ENCODE measurements at places on chromosomes 5 and 9.

DNA sequence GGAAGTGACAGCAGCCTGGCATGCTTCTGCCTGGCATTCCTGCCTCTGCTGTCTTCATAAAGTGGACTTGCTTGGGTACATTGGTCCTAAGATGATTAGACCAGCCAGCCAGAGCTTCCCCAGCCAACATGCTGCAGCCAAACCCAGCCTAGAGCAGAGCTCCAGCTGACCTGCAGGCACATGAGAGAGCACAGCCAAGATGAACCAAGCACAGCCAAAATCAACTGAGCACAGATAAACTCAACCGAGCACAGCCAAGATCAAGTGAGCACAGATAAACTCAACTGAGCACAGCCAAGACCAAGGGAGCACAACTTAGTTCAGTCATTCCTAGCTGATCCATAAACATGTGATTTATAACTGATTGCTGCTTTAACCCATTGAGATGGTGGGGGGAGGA lies 266.5 kb downstream of the MSX2 start:
- no peak for DNase-seq

DNA sequence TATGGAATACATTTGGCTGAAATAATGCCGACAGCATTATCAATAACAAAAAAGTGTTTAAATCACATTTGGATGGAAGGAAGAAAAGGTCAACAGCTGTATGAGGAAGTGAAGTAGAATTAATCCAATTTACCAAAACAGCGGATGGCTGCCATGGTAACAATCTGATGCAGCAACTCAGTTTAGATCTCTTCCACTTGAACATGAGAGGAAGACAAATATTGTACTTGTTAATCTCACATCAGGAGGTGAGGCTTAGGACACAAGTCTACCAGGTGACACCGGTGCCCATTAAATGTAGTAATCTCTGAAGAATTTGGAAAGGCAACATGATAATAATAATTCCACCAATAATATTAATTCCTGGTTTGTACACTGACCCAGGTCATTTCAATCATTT lies 2.4 kb downstream of the RASEF start:
- DNase-seq = no peak

GRCh38 chr5:53543401-53543800 lies 17.0 kb upstream of the NDUFS4 start:
- DNase-seq = no peak

DNA sequence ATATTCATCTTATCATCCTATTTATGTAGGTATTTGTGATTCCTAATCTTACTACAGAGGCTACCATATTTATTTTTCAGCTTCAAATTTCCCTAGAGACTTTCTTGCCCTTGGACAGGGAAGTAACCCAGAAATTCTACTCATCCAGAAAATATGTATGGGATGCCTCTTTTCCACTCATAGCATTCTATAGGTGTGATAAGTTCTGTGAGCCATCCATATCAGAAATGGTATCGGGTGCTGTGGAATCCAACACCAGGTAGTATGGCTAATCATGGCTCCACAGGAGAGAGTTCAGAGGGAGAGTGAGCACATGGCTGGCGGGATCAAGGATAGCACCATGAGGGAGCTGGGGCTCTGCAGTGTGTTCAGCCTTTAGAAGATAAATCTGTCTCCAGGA lies 349.3 kb upstream of the ACTBL2 start:
- DNase-seq = no peak

DNA sequence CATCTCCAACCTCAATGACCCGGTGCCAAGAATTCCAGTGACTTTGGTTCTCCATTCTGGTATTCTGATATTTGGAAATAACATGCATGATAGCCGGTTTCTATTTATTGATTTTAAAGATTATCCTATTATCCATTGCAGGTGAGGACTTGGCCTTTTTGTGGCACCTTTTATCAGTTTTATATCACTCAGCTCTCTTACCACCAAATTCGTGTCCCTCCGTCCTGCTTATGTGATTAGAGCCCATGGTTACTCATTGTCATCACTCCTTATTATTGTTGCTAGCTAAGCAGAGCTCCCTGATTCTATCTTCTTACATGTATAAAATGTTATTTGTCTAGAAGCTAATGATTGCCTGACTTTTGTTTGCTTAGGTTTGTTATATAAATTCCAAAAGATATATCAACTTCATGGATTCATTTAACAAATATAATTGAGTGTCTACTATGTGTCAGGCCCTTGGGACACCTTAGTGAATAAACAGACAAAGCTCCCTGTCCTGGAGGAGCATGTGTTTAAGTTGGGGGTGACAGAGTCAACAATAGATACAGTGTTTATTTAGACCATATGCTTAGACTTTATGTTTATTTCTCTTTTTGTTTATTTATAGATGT lies 138.2 kb downstream of the ADAMTS16 start:
- DNase-seq = no peak

GRCh38 chr9:33375841-33376321 lies 26.5 kb downstream of the AQP7 start:
- no peak for DNase-seq

DNA sequence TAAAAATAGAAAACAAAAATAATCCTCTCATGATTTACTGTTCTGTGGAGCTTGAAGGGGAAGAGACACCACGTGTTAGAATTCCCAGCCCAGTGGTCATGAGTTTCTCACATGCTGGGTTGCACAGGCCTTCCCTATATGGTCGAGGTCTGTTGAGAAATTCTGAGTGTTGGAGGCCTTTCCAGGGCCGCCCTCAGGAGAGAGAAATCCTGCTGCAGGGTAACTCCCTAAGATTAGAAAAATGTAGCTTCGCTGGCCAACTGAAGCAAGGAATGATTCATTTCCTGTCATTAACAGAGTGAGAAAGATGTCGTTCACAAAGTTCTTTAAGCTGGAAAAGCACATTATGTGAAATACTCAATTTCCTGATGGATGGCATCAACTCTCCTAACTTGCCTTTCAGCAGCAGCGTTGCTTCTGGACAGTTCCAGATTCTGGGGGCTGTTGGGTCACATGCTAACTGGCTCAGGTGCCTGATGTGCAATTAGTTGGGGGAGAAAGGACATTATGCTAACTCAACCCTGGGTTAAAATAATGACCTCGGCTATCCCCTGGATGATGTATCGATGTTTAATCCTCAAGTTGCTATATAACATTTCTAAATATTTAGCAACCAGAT lies 104.8 kb upstream of the CD180 start:
- DNase-seq = no peak

GRCh38 chr5:179906795-179907555 lies 722 bp downstream of the TBC1D9B start:
- DNase-seq = no peak

DNA sequence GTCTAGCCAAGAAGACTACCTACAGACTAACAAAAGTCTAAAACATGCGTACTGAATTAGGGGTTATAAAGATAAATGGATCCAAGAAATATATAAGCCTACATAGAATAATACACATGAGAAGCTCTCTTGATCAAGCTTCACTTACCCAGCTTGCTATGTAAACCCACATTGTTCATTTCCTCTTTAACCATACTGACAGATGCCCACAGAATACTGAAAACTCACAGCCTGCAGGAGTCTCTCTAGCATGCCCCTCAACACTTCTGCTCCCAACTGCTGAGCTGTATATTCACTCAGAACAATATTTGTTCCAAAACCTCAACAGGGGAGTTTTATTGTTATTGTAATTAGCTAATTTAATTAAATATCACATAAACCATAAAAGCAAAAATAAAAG lies 52.4 kb downstream of the RFX3 start:
- DNase-seq = no peak

DNA sequence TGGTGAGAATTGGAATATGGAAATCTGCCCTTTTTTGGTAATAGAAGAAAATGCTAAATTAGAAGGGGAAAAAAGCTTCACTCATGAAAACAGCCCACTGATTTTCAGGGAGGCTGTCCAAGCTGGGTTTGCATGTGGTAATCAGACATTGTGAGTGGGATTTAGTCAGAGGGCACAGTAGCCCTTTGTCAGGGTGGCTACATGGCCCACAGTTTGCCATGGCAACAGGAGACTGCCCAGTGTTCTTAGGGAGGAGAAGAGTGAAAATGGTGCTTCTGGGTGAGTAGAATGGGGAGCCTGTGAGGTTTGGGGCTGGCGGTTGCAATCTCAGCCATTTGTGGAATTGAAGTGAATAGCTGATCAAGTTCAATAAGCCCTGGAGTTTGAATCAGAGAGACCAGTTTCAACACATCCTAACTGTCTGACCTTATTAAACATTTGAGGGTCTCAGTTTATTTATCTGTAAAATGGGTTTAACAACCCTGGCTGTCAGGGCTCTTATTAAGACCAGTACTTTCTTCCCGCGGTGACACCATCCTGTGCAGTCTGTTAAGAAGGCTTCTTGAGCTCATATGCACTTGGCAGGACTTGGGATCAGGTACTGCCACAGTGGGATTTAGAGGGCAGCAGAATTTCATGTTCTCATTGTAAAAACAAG lies 107.6 kb upstream of the TNC start:
- DNase-seq = no peak

GRCh38 chr5:96816991-96817390 lies 9.2 kb upstream of the ERAP1 start:
- DNase-seq = no peak

- no peak for DNase-seq
Observed at GRCh38 chr5:91160714-91161285, 222.3 kb downstream of the ARRDC3 start.

GRCh38 chr9:137388589-137389427 lies 34.2 kb downstream of the EXD3 start:
- DNase-seq = no peak

GRCh38 chr5:132510076-132510475 lies 19.5 kb upstream of the IRF1 start:
- no peak for DNase-seq

DNA sequence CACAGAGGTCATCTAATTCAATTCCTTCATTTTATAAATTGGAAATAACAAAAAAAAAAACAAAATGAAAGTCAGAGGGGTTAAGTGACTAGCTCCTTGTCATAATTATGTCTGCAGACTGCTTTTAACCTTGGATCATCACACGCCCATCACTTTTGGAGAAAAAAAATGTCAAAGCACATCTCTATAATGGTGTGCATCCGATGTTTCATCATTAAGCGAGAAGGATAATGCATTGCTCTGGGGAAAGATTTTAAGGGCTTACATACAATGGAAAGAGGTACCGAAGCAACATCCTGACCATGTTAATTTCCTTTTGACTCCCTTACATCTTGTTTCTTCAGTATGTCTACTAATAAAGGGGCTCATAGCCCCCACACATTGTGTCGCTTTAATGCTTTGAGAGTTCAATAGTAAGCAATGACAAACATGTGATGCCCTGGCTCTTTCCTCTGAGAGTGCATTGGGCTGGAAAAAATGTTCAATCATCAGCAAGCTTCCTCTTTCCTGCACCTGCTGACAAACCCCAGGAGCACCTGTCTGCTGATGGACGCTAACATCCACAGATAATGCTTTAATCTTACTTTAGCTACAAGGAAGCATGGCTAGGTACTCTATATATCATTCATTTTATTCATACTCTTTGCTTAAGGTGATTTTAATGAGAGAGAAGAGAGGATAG lies 242.2 kb downstream of the SMARCA2 start:
- DNase-seq = no peak

DNA sequence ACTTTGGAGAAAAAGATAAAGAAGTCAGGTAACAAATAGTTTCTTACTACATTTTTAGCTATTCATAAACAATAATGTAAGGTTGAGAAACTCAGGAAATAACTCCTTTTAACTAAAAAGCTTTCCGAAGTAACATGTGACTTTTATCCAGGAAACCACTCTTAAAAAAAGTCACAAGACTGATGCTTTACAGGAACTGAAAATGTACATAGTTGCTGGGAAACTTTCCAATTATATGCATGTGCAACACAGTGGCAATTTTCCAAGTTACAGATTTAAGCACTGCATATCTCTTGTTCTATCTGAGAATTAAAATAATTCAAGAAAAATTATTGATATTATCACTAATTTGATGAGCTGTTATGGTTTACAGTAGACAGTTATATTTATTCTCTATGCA lies 105.2 kb downstream of the CDH10 start:
- no peak for DNase-seq

DNA sequence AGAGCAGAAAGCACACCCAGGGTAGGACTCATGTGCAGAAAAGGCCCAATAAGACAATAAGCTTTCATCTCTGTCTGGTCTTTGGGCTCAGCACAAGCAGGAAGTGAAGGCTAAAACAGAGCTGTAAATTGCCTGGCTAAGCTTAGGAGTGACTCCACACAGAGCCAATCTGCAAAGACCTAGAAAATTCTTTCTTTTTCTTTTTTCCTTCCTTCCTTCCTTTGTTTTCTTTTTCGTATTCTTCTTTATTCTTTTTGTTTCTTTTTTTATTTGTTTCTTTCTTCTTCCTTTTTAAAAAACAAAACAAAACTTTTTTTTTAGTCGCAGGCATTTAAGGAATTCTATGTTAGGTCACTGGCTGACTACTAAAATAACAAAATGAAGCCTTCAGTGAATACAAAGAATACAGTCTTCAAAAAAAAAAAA lies 12.2 kb downstream of the SLC35A4 start:
- no peak for DNase-seq

DNA sequence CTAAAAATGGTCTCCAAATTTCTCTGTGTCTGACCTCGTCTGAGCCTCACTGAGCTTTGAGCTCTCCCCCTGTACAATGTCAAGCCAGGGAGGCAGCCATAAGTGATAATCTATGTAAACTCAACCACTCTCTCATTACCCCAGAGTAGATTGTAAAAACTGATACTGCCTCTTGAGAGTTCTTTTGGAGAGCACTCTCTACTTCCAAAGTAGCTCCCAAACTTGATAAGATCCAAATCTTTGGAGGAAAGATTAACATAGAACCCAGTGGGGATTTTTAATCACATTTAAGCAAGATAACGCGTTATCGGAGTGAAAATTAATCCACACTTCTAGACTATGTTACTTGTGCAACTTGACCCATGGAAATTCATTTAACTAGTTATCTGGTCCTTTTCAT lies 54.9 kb downstream of the TMEM167A start:
- no peak for DNase-seq

GRCh38 chr5:61132559-61132958 lies 29.7 kb downstream of the SMIM15 start:
- no peak for DNase-seq

GRCh38 chr9:91659529-91660495 lies 236.2 kb upstream of the NFIL3 start:
- no peak for DNase-seq

DNA sequence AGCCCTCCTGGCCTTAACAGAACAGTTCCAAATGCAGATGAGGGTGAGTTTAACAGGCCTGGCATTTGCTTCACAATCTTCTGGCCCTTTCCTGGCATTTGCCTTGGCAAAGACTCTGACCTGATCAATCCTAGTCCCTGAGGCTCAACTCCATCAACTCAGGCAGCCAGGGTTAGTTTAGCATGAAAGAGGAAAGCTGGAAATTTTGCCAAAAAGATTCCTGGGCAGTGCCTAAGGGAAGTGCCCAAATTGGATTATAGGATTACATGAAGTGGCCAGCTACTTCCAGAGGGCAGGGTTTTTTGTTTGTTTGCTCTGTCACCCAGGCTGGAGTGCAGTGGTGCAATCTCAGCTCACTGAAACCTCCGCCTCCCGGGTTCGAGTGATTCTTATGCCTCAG lies 36.8 kb downstream of the PCDHAC2 start:
- no peak for DNase-seq

Measured in activated CD8-positive, alpha-beta memory T cell treated with anti-CD3 and anti-CD28 coated beads for 1 hour (primary cell).